A549 treated with Mapracorat at 1 μM for 4 hours (cell line): ENCODE measurements at places on chromosomes 3 and 15. TPM values are rescaled to one million over a fixed set of nuclear protein-coding genes. Genes with fewer than 3 reads are reported as not detected.

Gene GMPPB
- 14.4 to 20.6 TPM (median 19.5 TPM) in 5 replicates for total RNA-seq

Gene PPP2R3A
- 1.4 to 2.9 TPM (median 2.2 TPM) in 5 replicates for total RNA-seq

Gene SEMA5B
- 0.15 to 0.66 TPM (median 0.33 TPM) in 5 replicates for total RNA-seq

Gene SLC24A5
- not detected in 5 replicates for total RNA-seq

Gene COL7A1
- 116 to 206 TPM (median 180 TPM) in 5 replicates for total RNA-seq

Gene FAIM
- 26.6 to 38.9 TPM (median 27.4 TPM) in 5 replicates for total RNA-seq

Gene SCAANT1
- 1.7 TPM in 1 of 5 replicates, not detected in the others for total RNA-seq

Gene CGNL1
- total RNA-seq, result 0.68 to 0.85 TPM (median 0.77 TPM) in 5 replicates

Gene CORO2B
- total RNA-seq, result 3.0 to 4.1 TPM (median 3.2 TPM) in 5 replicates

Gene SLCO2A1
- 0.02 to 0.44 TPM (median 0.15 TPM) in 5 replicates for total RNA-seq

Gene ARPP21
- total RNA-seq, result 0.05 to 0.32 TPM (median 0.13 TPM) in 3 of 5 replicates, not detected in the others

Gene RAB6B
- 1.7 to 2.4 TPM (median 2.3 TPM) in 5 replicates for total RNA-seq
